SK-N-SH (cell line): ENCODE measurements at places on chromosomes 4 and X. TPM values are rescaled to one million over a fixed set of nuclear protein-coding genes. Genes with fewer than 3 reads are reported as not detected.

- H3K27me3 ChIP-seq, result no peaks in the 10 kb centered on the region
- no peaks in the 10 kb centered on the region for H3K36me3 ChIP-seq
- H3K4me3 ChIP-seq, result no peak overlapping the region
- no peaks in the 10 kb centered on the region for H3K4me1 ChIP-seq
- H3K27ac ChIP-seq, result no peak overlapping the region
Observed at GRCh38 chrX:9355739-9356138, 109.1 kb upstream of the TBL1X start.

SHISA3 gene
- 1.1 and 1.6 TPM in 2 replicates for polyA plus RNA-seq

USP17L12 gene
- polyA plus RNA-seq, result not detected in 2 replicates

GRCh38 chrX:153592091-153592833 lies 6.7 kb downstream of the CCNQ start:
- no peak for DNase-seq
- H3K4me3 ChIP-seq, result no peak overlapping the region
- no peak overlapping the region for H3K27ac ChIP-seq
- peaks cover 34% of the 10 kb centered on the region for H3K27me3 ChIP-seq

SORBS2 gene
- polyA plus RNA-seq, result 2.5 and 3.1 TPM in 2 replicates

DNA sequence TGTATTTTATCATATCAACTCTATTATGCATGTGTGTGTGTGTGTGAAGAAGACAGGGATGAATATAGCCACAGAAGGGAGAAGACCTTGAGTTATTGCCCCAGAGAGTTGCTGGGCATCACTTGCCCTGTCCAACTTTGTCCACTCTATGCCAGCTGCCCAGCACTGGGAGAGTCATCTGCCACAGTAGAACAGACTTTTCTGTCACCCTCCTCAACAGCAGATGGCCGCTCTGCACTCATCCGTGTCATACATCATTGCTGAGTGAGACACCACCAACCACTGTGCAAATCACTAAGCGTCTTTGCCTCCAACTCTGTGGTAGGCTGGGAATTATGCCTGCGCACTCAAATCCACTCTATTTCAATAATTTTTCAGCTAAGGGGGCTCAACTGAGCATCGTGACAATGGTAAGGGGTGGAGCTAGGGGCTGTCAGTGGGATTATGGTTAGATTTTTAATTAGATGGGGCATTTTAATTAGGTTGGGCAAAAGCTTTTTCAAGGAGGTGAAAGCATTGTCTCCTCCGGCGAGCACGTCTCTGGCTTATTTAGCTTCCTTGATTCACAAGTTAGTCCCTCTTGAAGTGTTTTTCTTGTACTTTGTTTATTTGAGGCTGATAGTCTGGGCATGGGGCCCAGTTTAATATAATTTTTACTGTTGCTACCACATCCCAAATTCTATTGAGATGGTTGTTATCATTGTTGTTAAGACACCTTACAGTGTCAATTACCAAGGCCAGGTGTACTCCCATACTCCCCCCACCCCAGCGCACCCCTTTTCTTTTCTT lies 100.1 kb upstream of the KLF3 start:
- peaks cover 10% of the 10 kb centered on the region; the same call in 1 of the 2 replicates for H3K4me1 ChIP-seq
- no peak overlapping the region for H3K27ac ChIP-seq
- no peaks in the 10 kb centered on the region for H3K36me3 ChIP-seq
- DNase-seq, result no peak
- no peaks in the 10 kb centered on the region for H3K27me3 ChIP-seq
